Fibroblast of the aortic adventitia (primary cell): ENCODE measurements at places on chromosomes 3 and 15. TPM values are rescaled to one million over a fixed set of nuclear protein-coding genes. Genes with fewer than 3 reads are reported as not detected.

Gene ADAMTS17
- 0.81 TPM in 1 of 2 replicates, not detected in the other for total RNA-seq

DNA sequence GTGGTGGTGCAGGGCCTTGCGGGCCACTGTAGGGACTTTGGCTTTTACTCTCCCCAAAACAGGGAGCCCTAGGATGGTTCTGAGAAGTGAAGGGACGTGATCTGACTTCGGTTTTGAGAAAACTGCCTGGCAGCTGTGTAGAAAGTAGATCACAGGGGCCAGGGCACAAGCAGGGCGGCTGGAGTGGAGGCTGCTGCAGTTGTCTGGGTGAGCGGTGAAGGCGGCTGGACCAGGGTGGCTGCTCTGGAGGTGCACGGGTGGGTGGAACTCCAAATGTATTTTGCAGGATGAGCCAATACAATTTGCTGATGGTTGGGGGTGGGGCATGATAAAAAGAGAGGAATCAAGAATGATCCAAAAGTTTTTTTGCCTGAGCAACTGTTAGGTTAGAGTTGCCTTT, 29.8 kb upstream of the TRH start:
- DNase-seq: no peak

GRCh38 chr15:52331490-52332240, 36.1 kb upstream of the MYO5C start:
- DNase-seq: peak; percentile 72

Gene SPATA12
- 0.09 TPM in 1 of 2 replicates, not detected in the other for total RNA-seq

DNA sequence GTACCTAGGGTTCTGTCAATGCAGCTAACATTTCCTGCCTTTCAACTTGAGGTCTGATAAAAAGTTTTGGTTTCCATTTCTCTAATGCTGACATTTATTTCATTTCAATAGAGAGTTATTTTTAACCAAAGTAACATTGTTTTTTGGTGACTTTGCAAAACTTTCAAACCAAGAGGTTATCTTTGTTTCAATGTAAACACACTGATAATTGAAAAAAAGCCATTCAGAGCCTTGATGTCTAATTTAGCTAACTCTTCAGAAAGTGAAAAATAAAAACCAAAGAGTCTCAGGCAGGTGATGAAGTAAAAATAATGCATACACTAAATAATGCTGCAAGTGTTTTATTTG, 9.6 kb upstream of the TIPARP start:
- peak; percentile 26 for DNase-seq

DNA sequence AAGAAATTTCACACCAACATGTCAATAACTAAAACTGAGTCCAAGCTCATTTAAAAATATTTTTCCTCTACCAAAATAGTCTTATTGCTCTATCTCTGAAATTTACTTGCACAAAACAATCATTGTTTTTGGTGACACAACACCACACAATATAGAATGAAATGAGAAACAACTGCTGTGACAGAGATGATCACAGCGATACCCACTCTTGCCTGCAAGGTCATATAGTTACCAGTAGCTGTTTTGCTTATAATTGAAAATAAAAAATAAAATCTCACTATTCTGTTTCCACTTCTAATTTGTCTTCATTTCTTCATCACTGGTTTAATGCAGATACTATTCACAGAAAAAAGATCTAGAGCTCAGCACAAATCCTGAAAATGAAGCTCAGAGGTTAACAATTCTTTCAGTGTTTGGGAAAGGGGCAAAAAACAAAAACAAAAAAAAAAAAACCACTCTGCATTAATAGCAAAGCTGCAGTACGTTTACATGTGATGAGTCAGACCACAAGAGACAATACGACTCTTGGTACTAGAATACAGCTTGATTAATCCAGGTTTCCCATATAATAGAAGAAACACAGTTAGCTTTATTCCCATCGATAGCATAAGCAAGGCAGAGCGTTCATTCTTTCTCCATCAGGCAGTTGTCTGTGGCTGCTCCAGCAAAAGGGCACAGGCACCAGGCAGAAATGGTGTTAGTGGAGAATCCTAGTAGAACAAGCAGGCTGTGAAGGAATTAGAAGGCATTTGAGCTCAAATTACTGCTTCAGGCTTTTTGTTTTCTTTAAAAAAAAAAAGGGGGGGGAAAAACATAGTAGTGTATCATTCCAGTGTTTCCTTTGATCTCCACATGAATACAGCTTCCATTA, 773 bp downstream of the ANKRD28 start:
- peak; percentile 74 for DNase-seq

GRCh38 chr3:98968824-98969223, 67.3 kb upstream of the DCBLD2 start:
- DNase-seq: no peak

GRCh38 chr3:177773717-177774116, 576.4 kb upstream of the TBL1XR1 start:
- no peak for DNase-seq

Gene TLR9
- total RNA-seq: not detected in 2 replicates

- no peak for DNase-seq
These were observed 75.9 kb downstream of the UACA start for GRCh38 chr15:70687482-70687881.

DNA sequence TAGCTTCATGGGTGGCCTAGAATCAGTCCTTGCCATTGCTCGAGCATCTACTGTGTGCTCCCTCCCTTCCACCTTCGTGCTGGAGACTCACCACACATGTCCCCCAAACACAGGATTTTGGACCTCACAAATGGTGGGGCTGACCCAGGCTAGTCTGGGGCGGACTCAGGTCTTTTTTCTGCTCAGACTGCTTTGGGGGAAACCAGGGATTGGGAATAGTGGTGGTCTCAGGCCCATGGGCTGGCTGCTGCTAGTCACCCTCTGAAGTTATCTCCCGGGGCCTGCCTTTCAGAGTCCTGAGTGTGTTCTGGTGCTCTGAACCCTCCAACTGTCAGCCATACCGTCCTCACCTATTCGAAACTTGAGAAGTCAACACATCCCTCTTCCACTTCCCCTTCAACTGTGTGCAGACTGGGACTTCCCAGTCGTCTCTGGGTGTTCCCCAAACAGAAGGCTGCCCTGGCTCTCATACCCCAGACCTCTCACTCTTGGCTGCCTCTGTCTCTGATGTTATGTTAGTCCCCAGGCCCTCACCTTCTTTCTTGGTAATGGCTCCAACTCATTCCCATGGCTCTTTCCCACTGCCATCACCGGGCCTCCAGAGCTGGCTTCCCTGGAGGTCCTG, 46.0 kb downstream of the PPCDC start:
- DNase-seq: no peak

- DNase-seq: peak; percentile 54
These were observed 154.9 kb downstream of the ECT2 start for GRCh38 chr3:172905451-172905850.

DNA sequence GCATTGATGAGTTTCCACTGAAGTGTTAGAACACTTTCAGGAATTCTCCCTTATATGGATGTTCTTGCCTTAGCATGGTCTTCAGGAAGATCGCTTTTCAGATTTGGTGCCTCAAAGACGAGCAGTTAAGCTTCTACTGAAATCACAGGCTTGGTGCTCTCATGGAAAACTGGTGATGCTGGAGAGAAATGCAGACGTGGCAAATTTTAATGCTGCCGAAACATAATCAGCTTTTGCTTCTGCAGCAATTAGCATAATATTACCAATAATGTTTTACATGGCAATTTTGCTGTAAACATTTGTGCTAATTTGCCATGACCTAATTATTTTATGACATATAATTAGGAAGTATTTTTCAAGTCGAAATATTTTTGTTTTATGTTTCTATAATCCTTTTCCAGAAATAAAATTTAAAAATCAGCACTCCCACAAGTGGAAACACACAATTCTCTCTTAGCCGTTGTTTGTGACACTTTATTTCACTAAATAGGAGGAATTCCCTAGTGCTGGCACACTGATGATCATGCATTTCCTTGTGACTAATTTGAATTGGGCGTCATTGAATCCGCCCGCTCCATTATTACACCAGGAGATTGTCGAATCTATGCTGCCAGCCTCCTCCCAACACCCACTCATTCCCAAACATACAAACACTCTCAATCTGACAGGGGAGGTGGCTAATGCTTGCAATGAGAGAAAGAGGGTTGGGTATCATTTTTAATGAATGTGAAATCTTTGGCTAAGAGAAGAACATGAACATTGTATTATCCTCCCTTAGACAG, 506.8 kb upstream of the PPP2R3A start:
- no peak for DNase-seq

GRCh38 chr3:37580237-37580636, 281.4 kb upstream of the CTDSPL start:
- peak; percentile 12 for DNase-seq
